Dermis lymphatic vessel endothelial cell (primary cell): ENCODE measurements at places on chromosomes 3 and 15. TPM values are rescaled to one million over a fixed set of nuclear protein-coding genes. Genes with fewer than 3 reads are reported as not detected.

The ESYT3 gene
- not detected in 2 replicates for total RNA-seq

The C3orf33 gene
- 1.4 and 2.4 TPM in 2 replicates for total RNA-seq

The ITIH1 gene
- not detected in 2 replicates for total RNA-seq

The NUP210 gene
- 0.22 and 0.43 TPM in 2 replicates for total RNA-seq

The DPP8 gene
- 63.8 and 73.9 TPM in 2 replicates for total RNA-seq

The SERINC4 gene
- 0.11 TPM in 1 of 2 replicates, not detected in the other for total RNA-seq

The GPR176 gene
- 7.4 and 8.0 TPM in 2 replicates for total RNA-seq

The HACL1 gene
- total RNA-seq: 29.0 and 32.6 TPM in 2 replicates

The GABRG3 gene
- total RNA-seq: not detected in 2 replicates

The UTS2B gene
- total RNA-seq: 0.17 TPM in 1 of 2 replicates, not detected in the other

The CASR gene
- not detected in 2 replicates for total RNA-seq

The GRK7 gene
- not detected in 2 replicates for total RNA-seq

The POTEB2 gene
- total RNA-seq: not detected in 2 replicates

The PLSCR4 gene
- 696 and 1,538 TPM in 2 replicates for total RNA-seq

The CPA3 gene
- not detected in 2 replicates for total RNA-seq

The IQCF5 gene
- total RNA-seq: not detected in 2 replicates

The STXBP5L gene
- total RNA-seq: not detected in 2 replicates

The C15orf61 gene
- total RNA-seq: 1.6 and 1.7 TPM in 2 replicates

The NECTIN3 gene
- 63.1 and 87.3 TPM in 2 replicates for total RNA-seq

The FANCD2OS gene
- total RNA-seq: not detected in 2 replicates

The IL12A gene
- total RNA-seq: 0.33 and 0.69 TPM in 2 replicates

The UBXN7 gene
- total RNA-seq: 18.9 and 23.2 TPM in 2 replicates

The CLDN18 gene
- not detected in 2 replicates for total RNA-seq

The CDHR4 gene
- total RNA-seq: not detected in 2 replicates

The ZPLD1 gene
- total RNA-seq: under 0.01 TPM in 1 of 2 replicates, not detected in the other

The SLC24A5 gene
- not detected in 2 replicates for total RNA-seq

The LSAMP gene
- under 0.01 TPM in 1 of 2 replicates, not detected in the other for total RNA-seq

The MYO9A gene
- total RNA-seq: 29.8 and 33.7 TPM in 2 replicates

The KBTBD8 gene
- total RNA-seq: 1.9 and 2.1 TPM in 2 replicates

The TBCCD1 gene
- total RNA-seq: 15.9 and 19.3 TPM in 2 replicates

The SUCNR1 gene
- total RNA-seq: under 0.01 TPM in 1 of 2 replicates, not detected in the other

The SELENOK gene
- total RNA-seq: 23.8 and 35.4 TPM in 2 replicates
